ENCODE measurements at places on chromosomes 7 and 10.

DNA sequence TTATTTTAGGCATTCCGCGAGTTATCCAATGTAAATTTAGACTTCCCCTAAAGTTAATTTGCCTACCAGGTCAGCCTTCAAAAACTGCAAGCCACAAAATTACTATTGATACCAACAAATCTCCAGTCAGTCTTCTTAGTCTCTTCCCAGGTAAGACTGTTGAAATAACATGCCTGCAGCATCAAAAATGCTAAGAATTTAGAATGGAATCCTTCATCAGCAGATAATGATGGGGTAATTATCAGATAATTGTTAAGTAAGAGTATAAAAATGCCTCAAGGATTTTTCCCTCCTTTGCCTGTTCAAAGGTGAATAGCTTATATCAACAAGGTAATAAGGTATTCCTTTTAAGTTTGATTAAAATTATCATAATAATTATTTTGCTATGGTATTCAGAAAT, 228.5 kb downstream of the BBS9 start:
- no peaks in the 10 kb centered on the region for H3K36me3 ChIP-seq
- DNase-seq, result no peak
- no peak overlapping the region for H3K4me3 ChIP-seq
- H3K27me3 ChIP-seq, result no peaks in the 10 kb centered on the region
- H3K4me1 ChIP-seq, result no peaks in the 10 kb centered on the region

DNA sequence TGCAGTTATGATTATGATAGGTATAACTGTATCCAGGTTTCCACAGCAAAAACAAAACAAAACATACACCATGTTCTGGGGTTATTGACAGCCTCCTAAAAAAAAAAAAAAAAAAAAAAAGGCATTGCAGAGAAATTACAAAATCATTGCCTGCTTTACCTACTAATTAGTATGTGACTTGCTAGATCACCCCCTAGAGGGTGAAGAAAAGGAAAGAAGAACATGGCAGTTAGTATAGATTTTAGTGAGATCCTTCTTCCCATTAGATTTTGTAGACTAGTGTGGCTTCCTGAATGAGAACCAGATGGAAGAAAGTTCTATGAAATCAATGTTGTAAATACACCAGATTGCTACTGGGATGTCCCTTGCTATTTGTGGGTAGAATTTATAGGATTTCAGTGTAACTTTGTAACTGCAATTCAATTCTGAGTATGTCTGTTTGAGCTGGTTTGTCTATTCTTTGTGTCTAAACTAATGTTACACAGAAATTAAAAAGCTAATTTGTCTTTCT, 24.0 kb upstream of the AGBL3 start:
- H3K36me3 ChIP-seq, result no peaks in the 10 kb centered on the region
- DNase-seq, result no peak
- H3K4me1 ChIP-seq, result no peaks in the 10 kb centered on the region
- H3K4me3 ChIP-seq, result no peak overlapping the region
- H3K27ac ChIP-seq, result no peak overlapping the region

DNA sequence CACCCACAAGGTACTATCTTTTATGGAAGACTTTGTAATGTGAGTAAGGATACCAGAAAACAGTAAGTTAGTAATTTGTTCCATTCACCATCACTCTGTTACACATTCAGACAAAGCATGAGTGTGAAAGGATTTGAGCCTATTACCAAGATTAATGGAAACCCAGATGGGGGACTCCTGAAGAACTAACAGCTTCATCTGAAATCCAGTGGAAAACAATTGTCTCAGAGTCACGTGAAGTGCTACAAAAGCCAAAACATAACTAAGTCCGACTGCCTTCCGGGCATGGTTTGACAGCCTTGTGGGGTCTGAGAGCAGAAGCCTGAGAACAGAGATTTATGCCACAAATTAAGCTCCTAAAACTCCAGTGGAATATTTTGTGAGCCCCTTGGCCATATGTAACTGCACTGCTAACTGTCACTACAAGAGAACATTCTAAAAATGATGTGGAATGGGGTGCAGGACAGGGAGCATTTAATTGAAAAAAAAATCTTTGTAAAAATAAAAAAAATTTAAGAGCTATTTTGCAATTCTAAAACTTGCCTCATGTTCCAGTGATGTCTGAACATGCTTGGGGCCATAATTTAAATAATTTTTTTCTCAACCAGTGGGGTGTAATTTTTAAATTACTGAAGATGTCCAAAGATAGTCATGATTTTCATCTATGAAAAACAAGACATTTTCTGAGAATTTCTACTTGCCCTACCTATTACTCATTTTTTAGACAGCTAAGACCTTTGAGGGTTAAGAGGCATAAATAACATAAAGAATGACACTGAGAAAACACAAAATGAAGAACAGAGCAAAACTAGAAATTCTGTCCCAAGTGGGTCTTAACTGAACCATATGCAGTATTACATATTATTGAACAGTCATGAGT, 555.0 kb downstream of the INHBA start:
- H3K4me1 ChIP-seq, result no peaks in the 10 kb centered on the region
- no peak for DNase-seq
- H3K27me3 ChIP-seq, result no peaks in the 10 kb centered on the region

DNA sequence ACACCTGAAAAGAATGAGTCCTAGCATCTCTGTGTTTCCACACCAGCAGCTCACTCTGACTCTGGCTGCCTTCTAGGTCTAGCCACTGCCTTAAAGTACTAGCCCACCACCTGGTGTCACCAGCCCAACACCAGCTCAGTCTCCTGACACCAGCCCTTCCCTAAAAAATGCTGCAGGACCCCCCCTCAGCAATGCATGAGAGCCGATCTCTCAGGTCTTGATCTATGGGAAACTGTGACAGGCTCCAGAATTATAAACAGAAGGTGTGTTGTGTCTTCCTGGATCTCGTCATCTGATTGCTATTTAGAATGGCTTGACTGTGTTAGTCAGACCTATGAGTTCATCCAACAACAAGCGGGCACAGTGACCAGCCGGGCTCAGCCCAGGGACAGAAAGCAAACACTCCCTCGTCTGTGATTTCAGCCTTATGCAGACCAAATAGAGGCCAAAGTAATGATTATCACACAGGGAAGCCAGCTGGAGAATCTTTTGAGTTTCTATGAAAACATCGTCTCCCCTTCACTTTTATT, 66.6 kb downstream of the CUBN start:
- H3K27ac ChIP-seq, result peak overlapping the region; percentile 91
- H3K36me3 ChIP-seq, result no peaks in the 10 kb centered on the region
- H3K27me3 ChIP-seq, result no peaks in the 10 kb centered on the region
- H3K4me3 ChIP-seq, result peak overlapping the region; percentile 29

GRCh38 chr7:141664450-141664849, 37.5 kb downstream of the DENND11 start:
- H3K36me3 ChIP-seq, result no peaks in the 10 kb centered on the region
- no peak overlapping the region for H3K4me3 ChIP-seq
- DNase-seq, result no peak

DNA sequence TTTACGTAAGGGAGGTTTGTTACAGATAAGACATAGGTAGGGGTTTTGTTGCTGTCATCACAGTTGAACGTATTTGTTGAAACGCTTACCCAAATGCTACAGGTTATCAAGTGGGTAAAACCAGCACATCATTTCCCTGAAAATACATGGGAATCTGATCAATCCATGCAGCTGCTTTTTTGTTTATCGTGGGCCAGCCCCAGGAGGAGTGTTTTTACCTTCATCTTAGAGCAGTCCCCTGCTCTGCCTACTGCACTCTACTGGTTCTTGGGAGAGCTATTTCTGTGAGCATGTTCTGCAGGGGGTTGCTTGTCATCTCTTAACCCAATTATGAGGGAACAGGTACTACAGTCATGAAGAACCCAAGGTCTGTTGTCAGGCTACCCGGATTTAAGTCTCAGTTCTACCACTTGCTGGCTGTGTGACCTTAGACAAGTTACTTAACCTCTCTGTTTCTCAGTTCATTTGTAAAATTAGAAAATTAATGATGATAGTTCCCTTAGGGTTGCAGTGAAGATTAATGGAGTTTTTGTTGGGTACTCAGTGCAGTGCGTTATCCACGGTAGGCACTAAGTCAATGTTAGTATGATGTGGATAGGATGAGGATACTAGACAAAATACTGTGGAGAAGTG, 15.0 kb downstream of the MTURN start:
- H3K36me3 ChIP-seq, result no peaks in the 10 kb centered on the region
- no peak for DNase-seq
- H3K4me3 ChIP-seq, result no peak overlapping the region

All from breast epithelium (tissue), 4 donors.